ENCODE measurements at places on chromosomes 5 and 9.
A peak's percentile ranks its signal among the peaks of the same experiment; 100 is the strongest.

DNA sequence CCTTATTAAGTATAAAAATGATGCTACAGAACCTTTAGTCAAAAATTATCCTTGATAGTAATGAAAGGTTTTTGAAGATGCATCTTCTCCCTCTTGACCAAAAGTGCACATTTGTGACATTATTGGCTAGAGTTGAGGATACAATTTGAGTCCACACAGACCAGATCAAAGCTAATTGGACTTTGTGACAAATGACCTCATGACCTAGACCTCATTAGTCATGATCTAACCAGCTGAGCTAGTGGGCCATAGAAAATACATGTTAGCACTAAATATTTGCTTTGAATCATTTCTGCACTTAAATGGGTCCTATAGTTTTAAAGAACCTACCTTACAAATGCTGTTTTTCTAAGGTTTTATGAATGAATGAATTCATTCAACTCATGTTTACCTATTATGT lies 182.1 kb downstream of the RFX3 start:
- DNase-seq: no peak

GRCh38 chr5:153748823-153749222 lies 258.4 kb downstream of the GRIA1 start:
- DNase-seq: no peak

DNA sequence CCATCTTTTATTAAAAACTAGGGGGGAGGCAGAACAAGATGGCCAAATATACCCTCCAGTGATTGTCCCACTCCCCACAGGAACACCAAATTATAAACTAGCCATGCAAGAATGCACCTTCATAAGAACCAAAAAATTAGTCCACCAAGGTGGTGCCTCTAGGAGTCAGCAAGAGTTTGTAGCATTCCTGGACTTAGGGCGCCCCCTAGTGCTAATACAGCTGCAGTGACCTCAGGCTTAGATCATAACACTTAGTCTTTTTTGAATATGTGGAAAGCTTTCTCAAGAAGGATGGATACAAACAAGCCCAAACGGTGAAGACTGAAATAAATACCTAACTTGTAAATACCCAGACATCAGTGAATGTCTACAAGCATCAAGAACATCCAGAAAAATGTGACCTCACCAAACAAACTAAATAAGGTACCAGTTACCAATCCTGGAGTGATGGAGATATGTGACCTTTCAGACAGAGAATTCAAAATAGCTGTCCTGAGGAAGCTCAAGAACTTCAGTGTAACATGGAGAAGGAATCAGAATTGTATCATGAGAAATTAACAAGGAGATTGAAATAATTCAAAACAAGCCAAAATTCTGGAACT lies 19.3 kb downstream of the PPIP5K2 start:
- DNase-seq: peak; percentile 18

- no peak for DNase-seq
These were observed 49.9 kb downstream of the ISL1 start for GRCh38 chr5:51433052-51433710.

GRCh38 chr5:30604648-30605262 lies 588.7 kb upstream of the CDH6 start:
- no peak for DNase-seq

DNA sequence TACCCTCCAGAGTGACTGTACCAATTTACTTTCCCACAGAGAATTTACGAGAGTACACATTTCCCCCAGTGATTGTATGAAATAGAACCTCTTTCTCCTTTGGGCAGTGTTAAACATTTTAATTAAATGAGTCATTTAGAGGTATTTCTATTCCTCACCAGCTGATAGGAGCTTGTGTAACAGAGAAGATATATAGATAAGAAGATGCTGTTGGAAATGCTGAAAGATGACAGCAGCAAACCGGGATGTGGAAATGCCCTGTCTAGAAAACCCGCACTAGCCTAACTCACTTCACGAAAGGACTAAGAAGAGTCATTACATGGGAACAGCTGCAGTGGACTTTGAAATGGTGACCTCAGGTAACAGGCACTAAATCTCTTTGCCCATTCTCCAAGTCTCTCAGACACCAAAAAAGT lies 68.3 kb downstream of the LPAR1 start:
- no peak for DNase-seq

GRCh38 chr9:16103620-16104397 lies 551.0 kb downstream of the CCDC171 start:
- no peak for DNase-seq

- DNase-seq: no peak
These were observed 336.3 kb upstream of the KIF2A start for GRCh38 chr5:61969755-61970154.

GRCh38 chr9:115444959-115445358 lies 327.0 kb upstream of the TNC start:
- no peak for DNase-seq

GRCh38 chr5:17360879-17361278 lies 137.2 kb upstream of the TAF11L2 start:
- no peak for DNase-seq

DNA sequence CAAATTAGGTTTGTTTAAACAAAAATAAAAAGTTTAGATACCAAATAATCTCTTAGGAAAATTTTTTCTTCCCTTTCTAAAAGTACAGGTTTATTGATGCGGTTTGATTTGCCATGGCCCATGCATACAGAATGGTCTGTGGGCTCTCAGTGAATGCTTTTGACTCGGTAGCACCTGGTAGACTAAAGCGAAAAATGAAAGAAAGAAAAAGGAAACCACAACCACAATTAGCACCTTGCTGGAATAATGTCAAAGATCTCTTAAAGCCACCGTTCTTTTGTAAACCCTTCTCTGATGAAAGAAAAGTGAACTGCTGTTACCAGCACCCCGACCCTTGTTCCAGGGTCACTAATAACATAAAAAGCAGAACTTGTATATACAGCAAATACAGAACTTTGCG lies 157.9 kb downstream of the NFIB start:
- peak; percentile 40 for DNase-seq

GRCh38 chr5:159017786-159018185 lies 81.9 kb downstream of the EBF1 start:
- DNase-seq: no peak

GRCh38 chr5:172043865-172044264 lies 37.4 kb upstream of the FBXW11 start:
- no peak for DNase-seq

- peak; percentile 20 for DNase-seq
These were observed 423.0 kb downstream of the DIRAS2 start for GRCh38 chr9:90219548-90220118.

- no peak for DNase-seq
These were observed 48.6 kb upstream of the SHB start for GRCh38 chr9:38117651-38118050.

DNA sequence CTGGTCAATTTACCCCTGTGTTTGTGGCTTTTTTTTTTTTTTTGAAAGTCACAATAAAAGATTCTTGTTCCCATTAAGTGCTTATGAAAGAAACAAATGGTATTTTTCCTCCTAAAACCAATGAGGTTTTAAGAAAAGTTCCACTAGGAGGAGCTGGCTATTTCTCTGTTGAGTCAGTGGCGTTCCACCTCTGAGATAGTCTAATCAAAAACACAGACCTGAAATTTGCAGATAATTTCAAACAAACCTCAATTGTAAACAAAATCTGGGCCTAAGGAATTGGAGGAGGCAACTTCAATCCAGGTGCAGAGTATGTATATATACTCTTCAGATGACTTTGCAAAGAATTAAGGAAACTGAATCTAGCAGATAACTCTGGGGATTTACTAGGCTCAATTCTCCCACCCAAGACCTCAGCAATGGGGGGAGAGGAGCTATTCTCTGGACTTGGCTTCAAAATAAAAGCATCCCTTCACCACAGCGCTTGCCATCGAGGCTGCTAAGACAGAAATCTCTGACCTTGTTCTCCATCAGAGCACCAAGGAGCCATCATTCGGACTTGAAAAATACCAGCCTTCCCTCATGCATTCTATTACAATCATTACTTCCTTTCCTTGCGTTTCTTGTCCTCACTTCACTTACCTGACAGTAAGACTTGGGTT lies 52.4 kb downstream of the FANCC start:
- no peak for DNase-seq

DNA sequence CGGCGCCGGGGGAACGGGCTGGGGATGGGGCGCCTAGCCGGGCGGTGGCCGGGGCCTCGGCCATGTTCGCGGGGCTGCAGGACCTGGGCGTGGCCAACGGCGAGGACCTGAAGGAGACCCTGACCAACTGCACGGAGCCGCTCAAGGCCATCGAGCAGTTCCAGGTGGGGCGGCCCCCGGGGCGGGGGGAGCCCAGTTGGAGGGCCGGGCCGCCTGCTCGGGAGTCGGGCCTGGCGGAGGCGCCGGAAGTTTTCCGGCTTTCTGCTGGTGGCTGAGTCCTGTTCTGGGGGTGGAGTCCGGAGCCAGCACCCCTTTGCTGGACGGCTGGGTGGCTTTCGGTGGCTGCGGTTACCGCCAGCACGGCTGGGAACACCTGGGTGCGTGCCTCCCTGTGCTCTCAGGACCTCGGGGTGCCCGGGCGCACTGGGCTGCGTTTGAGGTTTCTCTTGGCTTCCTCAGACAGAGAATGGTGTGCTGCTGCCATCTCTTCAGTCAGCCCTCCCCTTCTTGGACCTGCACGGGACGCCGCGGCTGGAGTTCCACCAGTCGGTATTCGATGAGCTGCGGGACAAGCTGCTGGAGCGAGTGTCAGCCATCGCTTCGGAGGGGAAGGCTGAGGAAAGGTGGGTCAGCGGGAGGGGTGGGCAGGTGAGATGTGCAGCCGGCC lies 454 bp downstream of the NELFB start:
- DNase-seq: no peak

DNA sequence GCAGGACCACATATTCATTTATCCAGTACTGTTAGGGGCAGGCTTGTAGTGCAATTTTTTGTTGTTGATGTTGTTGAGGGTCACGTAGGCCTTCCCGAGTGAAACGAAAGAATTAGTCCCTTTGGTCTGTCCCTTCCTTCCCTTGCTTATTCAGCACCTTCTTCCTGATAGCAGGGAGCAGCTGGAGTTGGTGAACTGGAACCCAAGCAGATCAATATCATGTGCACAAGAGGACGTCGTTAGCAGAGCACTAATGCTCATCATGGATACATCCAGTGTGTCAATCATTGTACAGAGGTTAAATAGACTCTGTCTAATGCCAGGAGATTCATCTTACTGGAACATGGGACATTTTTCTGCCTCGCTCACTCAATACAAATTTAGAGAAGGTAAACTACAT lies 33.0 kb upstream of the MAP1B start:
- DNase-seq: no peak

- peak; percentile 38 for DNase-seq
These were observed 601 bp downstream of the ERGIC1 start for GRCh38 chr5:172834415-172835289.

DNA sequence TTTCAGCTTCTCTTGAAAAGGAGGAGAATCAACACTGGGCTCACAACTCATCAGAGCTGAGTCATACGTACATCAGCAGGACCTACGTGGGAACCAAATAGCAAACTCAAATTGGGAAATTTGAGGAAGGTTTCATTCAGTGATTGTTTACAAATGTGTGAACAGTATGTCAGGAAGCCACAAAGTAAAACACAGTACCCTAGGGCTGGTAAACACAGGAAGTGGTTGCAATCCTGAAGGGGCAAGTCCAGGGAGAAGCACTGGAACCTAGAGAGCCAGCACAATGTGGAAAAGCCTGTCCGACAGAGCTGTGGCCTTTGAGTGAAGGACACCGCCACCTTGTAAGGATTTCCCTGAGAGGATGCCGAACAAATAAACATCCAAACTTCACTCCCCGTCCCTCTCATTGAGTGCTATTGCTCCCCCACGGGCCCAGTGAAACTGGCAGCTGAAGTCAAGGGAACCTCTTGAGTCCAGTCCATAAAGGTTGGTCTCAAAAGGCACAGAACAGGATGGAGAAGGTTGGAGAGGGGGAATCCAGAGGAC lies 26.7 kb upstream of the RICTOR start:
- no peak for DNase-seq

DNA sequence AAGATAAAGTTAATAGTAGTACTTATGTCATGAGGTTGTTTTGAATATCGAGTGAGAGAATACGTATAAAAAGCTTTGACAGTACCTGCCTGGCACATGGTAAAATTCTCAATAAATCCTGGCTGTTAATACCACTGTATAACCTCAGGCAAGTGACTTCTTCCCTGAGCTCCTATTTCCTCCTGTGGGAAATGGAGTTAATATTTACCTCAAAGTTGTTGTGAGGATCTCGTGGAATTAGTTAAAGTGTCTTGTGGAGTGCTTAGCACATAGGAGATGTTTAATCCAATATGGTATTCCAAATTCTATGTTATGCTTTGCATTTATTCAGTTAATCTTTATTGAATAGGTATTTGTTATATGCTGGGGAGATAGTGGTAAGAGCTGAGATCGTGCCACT lies 18.5 kb downstream of the FOCAD start:
- no peak for DNase-seq

DNA sequence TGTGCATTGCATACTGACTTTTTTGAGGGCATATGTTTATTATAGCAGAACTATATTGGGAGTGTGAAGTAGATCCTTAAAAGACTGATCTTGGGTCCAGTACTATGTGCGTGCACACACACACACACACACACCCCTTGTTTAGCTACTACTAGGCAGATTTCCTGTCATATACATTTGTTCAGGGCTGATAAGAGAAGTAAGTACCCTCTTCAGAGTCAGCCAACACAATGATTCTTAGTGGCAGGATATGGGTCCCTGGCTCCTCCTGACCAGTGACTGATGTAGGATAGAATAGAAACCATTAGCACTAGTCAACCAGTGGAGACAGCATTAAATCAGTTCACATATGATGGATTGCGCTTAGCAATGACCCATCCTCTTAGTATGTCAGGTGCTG lies 76.2 kb upstream of the MIER3 start:
- DNase-seq: no peak

GRCh38 chr5:139640421-139641115 lies 7.6 kb upstream of the CXXC5 start:
- no peak for DNase-seq

- DNase-seq: no peak
These were observed 35.2 kb upstream of the IL7R start for GRCh38 chr5:35821513-35821912.

- DNase-seq: peak; percentile 62
These were observed at the start of gene TLR4 for GRCh38 chr9:117704024-117704575. TSS of gene TLR4 (plus strand) at chr9:117704403. CDS start at chr9:117704473, 70 bp downstream.

- no peak for DNase-seq
These were observed 59.5 kb downstream of the MUSK start for GRCh38 chr9:110728058-110728457.

GRCh38 chr5:57313716-57314115 lies 139.9 kb downstream of the GPBP1 start:
- no peak for DNase-seq

GRCh38 chr9:92715488-92716231 lies 45.7 kb upstream of the IPPK start:
- DNase-seq: no peak

GRCh38 chr5:164881442-164881841 lies 1376.0 kb downstream of the MAT2B start:
- no peak for DNase-seq

- no peak for DNase-seq
These were observed 701.0 kb downstream of the NR2F1-AS1 start for GRCh38 chr5:92879806-92880543.

DNA sequence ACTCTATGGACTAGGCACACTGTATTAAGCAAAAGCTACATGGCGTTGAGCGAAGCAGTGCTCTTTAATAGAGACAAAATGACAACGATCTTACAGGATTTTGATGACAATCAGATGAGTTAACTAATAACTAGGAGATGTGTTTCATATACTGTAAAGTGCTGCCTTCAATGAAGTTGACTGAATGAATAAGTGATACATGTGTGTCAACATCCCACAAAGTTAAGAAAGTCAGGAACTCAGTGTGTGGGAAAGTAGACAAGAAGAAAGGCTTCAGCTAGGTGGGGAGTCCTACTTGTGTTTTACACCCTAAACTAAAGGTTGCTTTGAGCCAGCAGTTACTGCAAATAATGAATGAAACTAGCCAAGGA lies 79.6 kb downstream of the PAPPA start:
- no peak for DNase-seq
